ENCODE measurements at places on chromosomes 1 and 21.

GRCh38 chr1:110425612-110426152 lies 18.2 kb upstream of the LAMTOR5 start:
- DNase-seq: no peak

- no peak for DNase-seq
Observed at GRCh38 chr1:204443260-204443619, 31.6 kb upstream of the PPP1R15B start.

- DNase-seq: no peak
Observed at GRCh38 chr1:245172026-245172425, 17.2 kb downstream of the KIF26B start.

DNA sequence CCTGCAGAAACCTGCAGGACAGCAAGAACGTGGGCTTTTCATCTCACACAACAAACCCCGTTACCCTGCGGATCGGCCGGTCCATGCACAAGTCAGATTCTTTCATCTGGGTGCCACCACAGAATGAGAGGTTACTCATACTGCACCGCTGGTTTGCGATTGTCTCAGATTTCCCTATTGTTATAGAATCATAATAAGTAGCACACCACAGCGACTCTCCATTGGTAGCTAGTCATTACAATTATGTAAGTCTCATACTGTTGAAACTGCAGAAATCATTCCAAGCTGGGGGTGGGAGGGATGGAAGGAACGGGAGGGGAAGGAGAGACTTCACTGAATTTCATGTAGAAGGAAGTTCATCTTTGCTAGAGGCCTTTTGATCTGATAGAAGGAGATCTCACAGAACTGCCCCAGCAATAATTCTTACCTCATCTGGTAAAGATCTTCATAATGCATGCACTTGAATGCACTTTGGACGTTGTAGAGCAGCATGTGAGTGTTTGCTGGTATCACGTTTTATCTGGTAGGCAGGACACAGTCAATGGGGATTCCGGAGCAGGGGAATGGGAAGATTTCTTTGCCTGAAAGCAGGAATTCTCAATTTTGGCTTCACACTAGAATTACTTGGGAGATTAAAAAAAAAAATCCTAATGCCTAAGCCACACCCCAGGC lies 221.1 kb downstream of the KIF26B start:
- no peak for DNase-seq

DNA sequence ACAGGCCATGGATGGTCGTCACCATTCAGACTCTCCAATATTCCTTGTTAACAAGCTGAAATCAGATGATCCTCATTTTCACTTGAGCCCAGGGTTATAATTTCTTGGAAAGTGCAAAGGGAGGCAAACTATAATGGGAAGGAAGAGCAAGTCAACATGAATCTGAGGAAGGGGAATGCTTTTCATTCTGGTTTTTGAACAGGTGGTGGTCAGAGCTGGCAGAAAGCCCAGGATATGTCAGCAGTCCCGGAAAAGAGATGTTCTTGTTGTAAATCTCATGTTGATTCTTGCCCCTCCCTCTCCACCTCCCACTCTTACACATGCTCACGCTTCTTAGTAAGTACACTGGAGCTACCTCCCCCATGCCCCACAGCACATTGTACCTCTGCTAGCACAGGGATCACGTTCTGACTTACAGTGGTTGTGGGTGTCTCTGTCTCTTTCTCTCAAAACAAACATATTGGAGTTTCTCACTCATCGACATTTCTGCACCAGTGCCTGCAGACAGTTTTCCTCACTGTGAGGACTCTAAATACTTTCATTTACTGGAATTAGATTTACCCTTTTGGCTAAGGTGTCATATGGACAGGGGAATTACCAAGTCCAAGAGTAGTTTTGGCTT lies 77.6 kb downstream of the XCL2 start:
- DNase-seq: no peak

GRCh38 chr1:162081316-162081715 lies 11.8 kb downstream of the NOS1AP start:
- DNase-seq: no peak

- no peak for DNase-seq
Observed at GRCh38 chr1:222974496-222974895, 159.7 kb downstream of the DISP1 start.

DNA sequence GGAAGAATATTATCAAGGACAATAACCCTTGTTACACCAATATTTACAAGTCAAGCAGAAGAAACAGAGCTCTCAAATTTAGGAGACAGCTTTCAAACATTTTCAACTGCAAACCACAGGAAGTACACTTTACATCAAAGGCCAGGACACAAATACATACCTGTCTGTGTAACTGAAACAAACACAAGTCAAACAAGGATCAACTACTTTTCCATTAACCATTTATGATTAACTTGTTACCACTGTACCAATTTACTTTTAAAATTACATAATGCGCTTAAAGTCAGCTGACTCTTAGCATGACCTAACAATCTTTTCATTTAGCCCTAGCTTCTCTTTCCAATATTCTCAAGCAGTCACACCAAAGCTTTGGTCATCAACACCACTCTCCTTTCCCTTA lies 43.5 kb downstream of the TRIM33 start:
- DNase-seq: no peak

DNA sequence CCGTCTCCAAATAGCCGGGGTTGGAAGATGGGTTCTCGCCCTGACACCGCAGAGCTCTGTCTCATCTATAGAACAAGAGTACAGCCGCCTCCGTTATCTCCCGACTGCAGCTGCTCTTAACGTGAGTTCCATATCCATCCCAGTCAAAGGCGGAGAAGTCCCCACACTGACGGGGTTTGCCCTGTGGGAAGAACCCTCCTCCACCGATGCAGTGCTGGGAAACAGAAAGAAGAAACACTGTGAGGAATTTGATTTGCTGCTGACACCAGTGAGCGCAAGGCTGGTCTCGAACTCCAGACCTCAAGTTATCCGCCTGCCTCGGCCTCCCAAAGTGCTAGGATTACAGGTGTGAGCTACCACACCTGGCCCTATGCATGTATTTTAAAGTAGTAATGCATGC lies 9.5 kb downstream of the ITLN2 start:
- no peak for DNase-seq

- no peak for DNase-seq
Observed at GRCh38 chr1:10480614-10481013, 5.9 kb downstream of the PEX14 start.

DNA sequence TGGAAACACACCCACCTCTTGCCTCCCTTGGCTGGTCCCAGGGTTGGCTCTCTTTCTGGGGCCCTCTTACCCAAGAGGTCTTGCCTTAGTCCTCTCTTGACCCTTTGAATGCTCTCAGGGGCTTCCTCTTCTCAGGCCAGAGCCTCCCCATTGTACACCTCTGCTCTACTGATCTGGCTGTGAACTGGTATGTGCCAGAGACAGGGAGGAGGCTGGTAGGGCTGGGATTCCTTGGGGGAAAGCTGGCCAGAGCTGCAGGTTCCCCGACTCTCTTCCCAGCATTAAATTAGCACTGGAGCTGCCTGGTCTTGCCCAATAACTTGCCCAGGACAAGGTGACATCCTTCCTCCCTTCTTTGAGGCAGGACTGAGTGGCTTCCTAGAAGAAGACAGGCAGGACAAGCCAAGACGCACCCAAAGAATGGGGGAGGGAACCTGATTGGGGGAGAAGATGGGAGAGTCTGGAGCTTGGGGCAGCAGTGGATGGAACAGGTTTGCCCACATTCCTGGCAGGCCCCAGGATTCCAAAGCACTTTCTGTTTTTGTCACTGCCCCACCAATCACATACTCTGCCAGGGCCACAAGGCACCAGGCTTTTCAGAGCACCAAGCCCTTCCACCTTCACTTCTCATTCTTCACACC lies 37.2 kb upstream of the CITED4 start:
- DNase-seq: no peak

- DNase-seq: no peak
Observed at GRCh38 chr1:1418464-1419362, 2.4 kb downstream of the ANKRD65 start.

- no peak for DNase-seq
Observed at GRCh38 chr1:82893712-82894470, 1093.2 kb downstream of the ADGRL2 start.

DNA sequence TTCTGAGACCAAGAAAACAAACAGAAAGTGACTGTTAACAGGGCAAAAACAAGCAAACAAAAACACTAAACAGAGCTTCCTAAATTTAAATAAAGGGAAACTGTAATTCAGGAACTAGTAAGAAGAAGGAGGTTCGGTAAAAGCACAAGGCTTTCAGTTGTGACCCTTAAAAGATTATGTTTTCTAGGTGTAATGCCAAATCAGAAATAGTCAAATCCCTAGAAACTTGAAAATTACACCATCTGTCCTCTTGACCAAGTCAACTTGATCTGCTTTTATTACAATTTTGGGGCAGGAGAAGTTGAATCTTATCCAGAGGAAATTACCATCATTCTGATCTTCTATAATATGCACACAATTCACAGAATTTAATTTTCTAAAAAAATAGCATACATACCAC lies 754.0 kb upstream of the ADGRL4 start:
- DNase-seq: no peak

GRCh38 chr1:54928327-54928726 lies 41.3 kb upstream of the DHCR24 start:
- no peak for DNase-seq

- no peak for DNase-seq
Observed at GRCh38 chr1:227453631-227454355, 109.6 kb upstream of the ZNF678 start.

DNA sequence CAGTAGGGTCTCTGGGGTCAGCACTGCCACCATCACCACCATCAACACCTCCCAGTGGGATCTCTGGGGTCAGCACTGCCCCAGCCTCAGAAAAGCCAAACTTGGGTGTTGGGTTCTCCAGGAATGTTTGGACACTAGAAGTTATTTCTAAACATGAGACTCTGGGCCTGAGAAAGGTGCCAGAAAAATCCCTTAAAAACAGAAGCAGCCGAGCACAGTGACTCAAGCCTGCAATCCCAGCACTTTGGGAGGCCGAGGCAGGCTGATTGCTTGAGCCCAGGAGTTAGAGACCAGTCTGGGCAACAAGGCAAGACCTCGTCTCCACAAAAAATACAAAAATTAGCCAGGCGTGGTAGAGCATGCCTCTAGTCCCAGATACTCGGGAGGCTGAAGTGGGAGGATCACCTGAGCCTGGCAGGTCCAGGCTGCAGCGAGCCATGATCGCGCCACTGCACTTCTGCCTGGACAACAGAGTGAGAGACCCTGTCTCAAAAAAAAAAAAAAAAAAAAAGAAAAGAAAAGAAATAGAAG lies 470 bp downstream of the PTAFR start:
- no peak for DNase-seq

DNA sequence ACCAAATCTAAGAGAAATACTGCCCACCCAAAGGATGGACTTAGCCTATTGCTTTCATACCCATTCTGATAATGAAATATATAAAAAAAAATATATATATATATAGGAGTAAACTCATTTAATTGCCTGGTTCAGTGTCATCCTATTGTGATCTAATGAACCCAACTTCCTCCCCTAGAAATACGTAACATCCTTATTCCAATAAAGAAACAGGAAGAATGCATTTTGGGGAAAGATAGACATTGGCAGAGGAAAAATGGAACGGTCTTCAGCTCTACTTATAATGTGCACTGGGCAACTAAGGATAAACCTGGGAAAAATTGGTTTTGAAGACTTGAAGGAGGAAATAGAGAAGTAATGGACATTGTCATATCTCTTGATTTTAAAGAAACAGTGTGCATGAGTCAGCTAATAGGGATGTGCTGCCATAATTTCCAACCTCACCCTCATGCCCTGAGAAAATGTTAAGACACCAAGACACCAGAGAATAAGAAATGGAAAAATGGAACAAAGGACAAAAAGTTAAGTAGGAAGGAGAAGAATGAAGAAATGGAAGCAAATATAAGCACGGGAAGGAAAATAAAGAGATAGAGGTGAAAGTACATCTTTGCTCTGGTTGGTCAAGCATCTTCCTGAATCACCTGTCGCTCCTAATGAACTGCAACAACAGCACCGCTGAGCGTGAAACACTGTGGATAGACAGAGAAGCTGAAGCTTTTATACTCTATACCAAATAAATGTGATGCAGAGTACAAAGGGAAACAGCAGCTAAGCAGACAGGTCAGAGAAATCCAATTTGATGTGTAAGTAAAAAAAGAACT lies 5.4 kb downstream of the UBR4 start:
- no peak for DNase-seq

DNA sequence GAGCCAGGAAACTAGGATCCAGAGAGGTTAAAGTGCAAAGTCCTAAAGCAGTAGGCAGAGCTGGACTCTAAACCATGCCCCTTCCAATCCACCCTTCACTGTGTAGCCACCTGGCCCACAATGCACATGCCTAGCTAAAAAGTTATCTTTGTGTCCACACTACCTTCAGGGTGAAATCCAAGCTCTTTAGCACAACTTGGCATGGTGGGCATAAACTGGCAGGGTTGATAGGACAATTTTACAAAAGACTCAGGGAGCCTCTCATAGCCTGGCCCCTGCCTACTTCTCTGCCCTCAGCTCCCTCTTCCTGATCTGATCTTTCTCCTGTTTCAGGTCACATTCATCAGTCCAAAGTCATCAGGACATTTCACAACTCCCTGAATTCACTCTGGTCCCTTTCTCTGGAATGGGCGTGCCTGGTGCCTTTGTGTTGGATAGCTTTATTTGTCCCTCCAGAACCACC lies 513.9 kb downstream of the OMA1 start:
- no peak for DNase-seq

- peak; percentile 69 for DNase-seq
Observed at GRCh38 chr1:234725177-234726132, 115.5 kb upstream of the IRF2BP2 start.

GRCh38 chr1:167533851-167534300 lies 15.5 kb upstream of the CD247 start:
- peak; percentile 62 for DNase-seq

- DNase-seq: no peak
Observed at GRCh38 chr1:221517961-221518360, 223.9 kb downstream of the DUSP10 start.

- DNase-seq: no peak
Observed at GRCh38 chr21:43924421-43925095, 59.5 kb downstream of the AGPAT3 start.

- DNase-seq: no peak
Observed at GRCh38 chr21:42108554-42109340, 37.6 kb downstream of the UMODL1 start.

- DNase-seq: no peak
Observed at GRCh38 chr1:1922956-1923833, 4.1 kb upstream of the TMEM52 start.

DNA sequence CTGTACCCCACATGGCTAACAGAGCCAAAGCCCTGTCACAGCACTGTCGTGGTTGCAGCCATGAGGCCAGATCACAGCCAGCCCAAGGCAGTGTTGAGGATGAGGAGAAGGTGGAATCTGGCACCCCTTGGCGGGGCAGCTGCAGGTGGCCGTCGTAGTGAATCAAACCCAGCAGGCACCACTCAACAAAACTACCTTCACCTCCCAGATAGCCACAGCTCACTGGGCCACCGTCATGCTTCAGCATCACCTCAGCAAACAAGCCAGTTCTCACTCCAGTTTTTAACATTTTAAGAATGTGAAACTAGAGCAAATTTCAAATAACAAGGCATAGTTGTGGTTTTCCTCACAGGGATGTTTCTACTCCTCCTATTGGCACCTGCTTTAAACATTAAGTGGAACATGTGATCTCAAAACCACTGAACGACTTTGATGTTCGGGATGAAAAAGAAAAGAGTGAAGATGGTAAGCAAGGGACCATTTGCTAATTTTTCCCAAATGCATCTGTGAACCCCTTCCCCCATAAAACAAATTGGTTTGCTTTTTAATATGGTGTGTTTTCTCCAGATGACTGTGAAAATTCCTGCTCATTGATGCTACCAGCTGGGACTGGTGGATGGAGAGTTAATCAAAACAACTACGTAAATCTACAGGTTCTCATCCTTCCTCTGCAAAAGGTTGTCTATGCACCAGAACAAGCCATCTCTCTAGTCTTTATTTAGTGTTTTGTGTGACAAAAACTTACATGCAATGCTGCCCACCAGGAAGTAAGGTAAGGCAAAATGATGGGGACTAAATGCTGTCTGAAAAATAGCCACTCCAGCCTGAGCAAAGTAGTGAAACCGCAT lies 45.5 kb downstream of the TOR1AIP2 start:
- no peak for DNase-seq

All from globus pallidus (tissue), 1 donor.